Sigmoid colon (tissue), 7 donors: ENCODE measurements at places on chromosomes 16 and 17. TPM values are rescaled to one million over a fixed set of nuclear protein-coding genes. Genes with fewer than 3 reads are reported as not detected.

- DNase-seq, result no peak
Measured at GRCh38 chr16:82055117-82055516, 20.1 kb downstream of the HSD17B2 start.

DNA sequence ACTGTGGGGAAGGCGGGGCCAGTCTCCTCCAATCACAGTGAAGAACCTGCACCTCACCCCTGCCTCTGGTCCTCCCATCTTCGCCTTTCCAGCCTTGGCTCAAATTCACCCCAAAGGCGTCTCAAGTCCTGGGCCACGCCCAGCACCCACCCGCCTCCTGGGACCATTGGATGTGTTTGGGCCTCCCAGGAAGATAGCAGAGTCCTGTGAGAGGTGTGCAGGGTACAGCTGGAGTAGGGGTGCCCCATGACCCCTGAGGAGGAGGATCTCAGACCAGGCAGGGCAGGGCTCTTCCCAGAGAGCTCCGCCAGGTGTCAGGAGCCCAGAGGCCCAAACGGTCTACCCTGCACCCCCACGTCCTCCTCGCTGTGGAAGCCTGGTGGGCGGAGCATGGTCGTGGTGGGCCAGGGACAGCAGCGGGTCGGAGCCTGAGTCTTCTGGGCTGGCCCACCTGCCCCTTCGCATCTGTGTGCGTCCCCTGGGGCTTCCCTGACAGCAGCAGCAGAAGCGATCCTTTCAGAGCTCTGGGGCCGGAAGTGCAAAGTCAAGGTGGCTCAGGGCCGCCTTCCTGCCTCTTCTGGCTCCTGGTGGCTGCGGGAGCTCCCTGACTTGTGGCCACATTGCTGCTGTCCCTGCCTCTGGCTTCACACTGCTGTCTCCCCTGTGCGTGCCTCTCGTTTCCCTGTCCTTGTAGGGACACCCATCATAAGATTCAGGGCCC is 34.9 kb upstream of the ZNF469 start:
- DNase-seq, result peak; percentile 44

- no peak for DNase-seq
Measured at GRCh38 chr17:69506489-69506888, 92.0 kb downstream of the MAP2K6 start.

- DNase-seq, result no peak
Measured at GRCh38 chr17:9725575-9725974, 65.8 kb downstream of the DHRS7C start.

DNA sequence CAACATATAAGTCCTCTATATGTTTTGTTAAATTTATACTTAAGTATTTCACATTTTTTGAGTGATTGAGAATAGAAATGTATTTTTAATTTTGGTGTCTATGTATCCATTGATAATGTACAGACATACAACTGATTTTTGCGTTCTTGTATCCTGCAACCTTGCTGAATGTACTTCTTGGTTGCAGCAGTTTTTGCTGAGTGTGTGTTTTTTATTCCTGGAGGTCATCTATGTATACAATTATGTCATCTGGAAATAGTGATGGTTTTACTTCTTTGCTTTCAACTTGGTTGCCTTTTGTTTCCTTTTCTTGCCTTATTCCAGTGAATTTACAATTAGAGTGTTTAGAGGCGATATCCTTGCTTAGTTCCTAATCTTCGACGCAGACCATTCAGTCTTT is 67.5 kb upstream of the NETO2 start:
- no peak for DNase-seq

DNA sequence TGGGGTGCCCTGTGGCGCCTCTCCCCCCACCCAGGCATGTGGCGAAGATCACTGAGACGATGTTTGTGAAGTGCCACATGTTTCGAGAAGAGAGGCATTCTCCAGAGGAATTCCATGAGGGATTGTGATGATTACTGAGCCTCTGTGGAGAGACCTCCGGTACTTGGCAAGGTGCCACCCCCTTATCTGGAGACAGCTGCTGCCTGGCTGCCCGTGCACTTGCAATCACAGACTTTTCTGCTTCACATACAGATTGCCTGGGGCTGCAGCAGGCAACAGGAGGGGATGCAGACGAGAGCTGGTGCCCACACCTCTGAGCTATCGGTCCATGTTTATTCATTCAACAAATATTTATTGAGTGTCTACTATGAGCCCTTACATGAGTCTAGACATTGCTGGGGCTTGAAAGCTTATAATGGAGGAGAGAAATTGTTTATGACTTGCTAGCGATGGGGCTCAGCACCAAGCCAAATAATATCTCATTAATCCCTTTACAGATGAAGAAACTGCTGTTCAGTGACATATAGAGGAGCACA is 317.2 kb upstream of the ZFHX3 start:
- DNase-seq, result no peak

DNA sequence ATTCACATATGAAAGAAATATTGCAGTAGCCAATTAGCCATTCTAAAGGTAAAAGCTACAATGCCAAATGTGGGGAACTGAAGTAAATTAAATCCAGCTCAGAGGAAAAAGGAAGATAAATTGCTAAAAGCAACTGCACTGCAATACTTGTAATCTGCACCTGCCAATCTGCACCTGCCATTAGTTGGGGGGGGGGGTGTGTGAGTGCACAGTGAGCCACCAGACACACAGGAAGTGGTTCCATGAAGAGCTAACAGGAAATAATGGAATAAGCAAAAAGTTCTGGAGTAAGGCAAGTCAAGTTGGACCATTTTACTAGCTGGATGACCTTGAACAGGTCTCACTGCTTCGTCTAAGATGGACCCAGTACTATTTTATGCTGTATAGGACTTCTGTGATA is 191.8 kb downstream of the PARN start:
- DNase-seq, result no peak

GRCh38 chr17:48586355-48587258 is 3.4 kb downstream of the HOXB3 start:
- DNase-seq, result no peak

The KLHL10 gene
- 2.0 TPM for total RNA-seq

The CISD3 gene
- 12.7 TPM for total RNA-seq

The LRRC75A gene
- total RNA-seq, result 5.7 TPM

The ERBB2 gene
- total RNA-seq, result 26.3 TPM
